Osteocyte (in vitro differentiated cells): ENCODE measurements at places on chromosomes 11 and 22. TPM values are rescaled to one million over a fixed set of nuclear protein-coding genes. Genes with fewer than 3 reads are reported as not detected.

The GGTLC2 gene
- not detected in 2 replicates for total RNA-seq

The OR52W1 gene
- not detected in 2 replicates for total RNA-seq

The ZFTA gene
- 32.1 and 34.3 TPM in 2 replicates for total RNA-seq

The LDHAL6A gene
- total RNA-seq = not detected in 2 replicates

The SLC17A6 gene
- total RNA-seq = not detected in 2 replicates

The CCDC188 gene
- 0.56 and 1.6 TPM in 2 replicates for total RNA-seq

The CPT1A gene
- total RNA-seq = 109 and 117 TPM in 2 replicates

The KCNE3 gene
- total RNA-seq = not detected in 2 replicates

The RTN4R gene
- total RNA-seq = 1.5 and 2.1 TPM in 2 replicates

The SESN3 gene
- total RNA-seq = 84.8 and 91.6 TPM in 2 replicates

The OVOL1 gene
- total RNA-seq = not detected in 2 replicates

The CCDC157 gene
- total RNA-seq = 2.9 and 3.7 TPM in 2 replicates

The OR52I2 gene
- total RNA-seq = not detected in 2 replicates

The TRIM29 gene
- total RNA-seq = not detected in 2 replicates

The PLA2G6 gene
- 41.6 and 48.8 TPM in 2 replicates for total RNA-seq

The C22orf31 gene
- not detected in 2 replicates for total RNA-seq

The SEC14L6 gene
- total RNA-seq = 0.54 and 0.78 TPM in 2 replicates

The TTC36 gene
- total RNA-seq = 0.86 and 1.2 TPM in 2 replicates

The LAYN gene
- 12.8 and 13.0 TPM in 2 replicates for total RNA-seq

The ADAMTS8 gene
- 0.19 and 0.31 TPM in 2 replicates for total RNA-seq

The TESMIN gene
- 0.55 and 0.56 TPM in 2 replicates for total RNA-seq

The MUC5AC gene
- total RNA-seq = not detected in 2 replicates

The PDGFD gene
- total RNA-seq = 2.2 and 3.6 TPM in 2 replicates

The AIFM3 gene
- total RNA-seq = 0.65 and 0.99 TPM in 2 replicates

The IGF2 gene
- 521 and 590 TPM in 2 replicates for total RNA-seq
